ENCODE measurements at places on chromosomes 6 and 20.

DNA sequence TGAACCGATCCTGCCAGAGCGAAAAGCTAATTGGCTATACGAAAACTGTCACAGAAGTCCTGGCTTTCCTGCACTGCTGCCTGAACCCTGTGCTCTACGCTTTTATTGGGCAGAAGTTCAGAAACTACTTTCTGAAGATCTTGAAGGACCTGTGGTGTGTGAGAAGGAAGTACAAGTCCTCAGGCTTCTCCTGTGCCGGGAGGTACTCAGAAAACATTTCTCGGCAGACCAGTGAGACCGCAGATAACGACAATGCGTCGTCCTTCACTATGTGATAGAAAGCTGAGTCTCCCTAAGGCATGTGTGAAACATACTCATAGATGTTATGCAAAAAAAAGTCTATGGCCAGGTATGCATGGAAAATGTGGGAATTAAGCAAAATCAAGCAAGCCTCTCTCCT, 14.2 kb downstream of the CCR6 start:
- peak; percentile 17 for DNase-seq

GRCh38 chr20:19725814-19726525, 32.1 kb upstream of the RIN2 start:
- DNase-seq: no peak

DNA sequence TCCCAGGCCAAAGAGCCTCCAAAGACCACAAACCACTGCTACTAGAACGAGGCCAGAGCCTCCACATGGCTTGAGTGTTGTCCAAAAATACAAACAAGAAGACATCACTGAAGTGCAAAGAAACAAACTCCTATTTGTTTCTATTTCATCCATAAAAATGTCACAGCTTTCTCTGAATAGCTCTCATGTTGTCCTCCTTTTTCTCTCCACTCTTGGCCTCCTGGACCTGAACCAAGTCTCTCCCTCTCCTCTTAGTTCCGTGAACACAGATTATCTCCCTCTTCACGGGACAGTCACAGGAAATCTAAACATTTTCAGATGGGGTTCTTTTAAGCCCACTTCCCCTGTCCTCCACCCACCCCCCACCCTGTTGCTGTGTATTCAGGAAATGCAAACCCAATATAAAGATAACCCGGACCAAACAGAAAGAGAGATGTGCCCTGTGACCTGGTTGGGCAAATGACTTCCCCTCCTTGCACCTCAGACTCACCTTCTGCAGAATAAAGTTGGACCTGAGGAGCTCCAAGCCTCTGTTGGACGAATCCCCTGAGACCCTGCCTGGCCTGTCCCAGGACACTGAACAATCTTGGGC, 75.8 kb upstream of the MRPS10 start:
- no peak for DNase-seq

DNA sequence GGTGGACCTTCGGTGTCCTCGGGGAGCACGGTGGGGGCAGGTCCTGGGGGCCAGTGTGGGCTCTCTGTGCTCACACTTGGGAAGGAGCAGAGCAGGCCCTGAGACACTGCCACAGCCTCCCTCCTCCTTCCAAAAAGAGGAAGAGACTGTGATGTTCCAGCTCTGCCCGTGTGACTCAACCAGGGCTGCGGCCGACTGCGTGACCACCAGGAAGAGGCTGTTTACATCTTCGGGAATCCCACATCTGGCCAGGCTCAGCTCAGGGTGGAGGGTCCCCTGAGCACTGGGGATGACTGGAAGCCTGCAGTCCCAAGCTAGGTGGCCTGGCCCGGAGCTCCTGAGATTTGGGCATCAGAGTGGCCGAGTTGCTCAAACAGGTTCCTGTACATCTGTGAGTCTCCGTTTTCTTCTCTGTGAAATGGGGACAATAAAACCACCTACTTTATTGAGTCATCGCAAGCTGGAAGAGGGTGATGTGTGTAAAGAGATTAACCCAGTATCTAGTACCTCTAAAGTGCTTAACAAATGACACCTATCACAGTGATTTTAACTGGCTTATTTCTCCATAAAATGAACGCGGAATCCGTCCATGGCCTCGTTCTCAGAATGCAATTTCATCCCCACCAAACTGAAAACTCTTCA, 242.1 kb downstream of the DLL1 start:
- peak; percentile 27 for DNase-seq

DNA sequence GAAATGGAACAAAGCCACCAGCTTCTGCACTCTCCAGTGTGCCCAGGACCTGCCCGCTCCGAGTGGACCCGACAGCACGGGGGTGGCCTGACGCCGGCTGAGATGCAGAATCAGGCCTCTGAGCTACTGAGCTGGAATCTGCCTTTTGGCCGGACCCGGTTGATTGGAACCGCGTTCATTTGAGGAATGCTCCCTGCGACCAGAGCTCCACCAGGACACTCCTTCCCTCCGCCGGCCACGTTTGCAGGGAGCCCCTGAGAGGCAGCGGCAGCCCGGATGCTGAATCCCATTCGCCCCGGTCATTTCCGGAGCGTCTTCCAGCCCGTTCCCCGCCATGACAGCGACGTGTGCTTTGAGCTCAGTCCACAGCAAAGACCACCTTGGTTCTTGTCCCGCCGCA, 392.7 kb downstream of the THBS2 start:
- DNase-seq: no peak

DNA sequence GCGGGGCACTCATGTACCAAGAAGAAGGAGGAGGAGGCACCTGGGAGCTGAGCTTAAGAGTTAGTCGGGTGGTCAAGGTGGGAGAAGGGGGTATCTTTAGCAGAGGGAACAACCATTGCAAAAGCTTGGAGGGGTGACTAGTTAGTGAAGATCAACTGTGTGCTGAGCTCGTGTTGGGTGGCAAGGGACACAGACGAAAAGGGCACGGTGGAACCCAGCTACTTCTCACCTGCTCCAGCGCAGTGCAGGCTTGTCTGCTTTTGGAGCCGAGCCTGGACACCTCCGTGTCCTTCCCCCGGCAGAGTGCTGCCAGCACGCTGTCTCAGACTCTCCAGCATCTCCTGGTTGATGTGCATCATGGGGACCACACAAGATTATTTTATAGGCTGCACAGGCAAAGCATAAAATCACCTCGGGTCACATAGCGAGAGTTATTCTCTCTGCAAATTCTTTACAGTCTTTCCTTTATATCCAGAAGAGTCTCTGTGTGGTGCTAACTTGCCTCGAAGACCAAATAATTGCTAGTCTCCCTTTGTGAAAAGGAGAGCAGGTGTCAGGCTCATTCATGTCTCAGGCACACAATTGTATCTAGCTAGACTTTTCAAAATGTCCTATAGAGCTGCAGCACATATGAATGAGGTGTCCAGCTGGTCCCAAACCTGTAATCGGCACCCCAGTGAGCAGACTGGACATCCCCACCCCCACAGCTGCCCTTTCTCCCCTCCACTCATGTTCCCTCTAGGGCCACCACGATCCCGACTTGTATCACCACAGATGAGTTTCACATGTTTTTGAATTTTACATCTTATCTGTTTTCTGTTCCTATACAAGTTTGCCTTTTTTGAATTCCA, 123.4 kb downstream of the CEBPB start:
- no peak for DNase-seq

GRCh38 chr6:3341467-3341866, 82.7 kb downstream of the PSMG4 start:
- no peak for DNase-seq

DNA sequence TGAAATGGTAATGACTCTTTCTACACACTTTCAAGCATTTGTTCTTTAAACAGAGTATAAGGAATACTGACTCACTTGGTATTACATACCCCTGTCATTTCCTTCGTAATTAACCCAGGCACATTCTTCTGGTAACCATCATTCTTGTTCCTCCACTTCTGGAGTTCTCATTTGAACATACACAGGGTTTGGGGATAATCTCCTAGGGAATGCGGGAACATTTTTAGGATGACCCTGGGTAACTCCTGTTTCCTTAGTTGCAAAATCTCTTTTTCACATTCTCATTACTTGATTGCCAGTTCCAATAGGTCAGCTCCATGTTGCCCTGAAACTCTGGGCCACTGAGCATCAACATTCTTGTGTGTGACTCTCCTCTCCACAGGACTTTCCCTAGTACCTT, 51.5 kb upstream of the E2F3 start:
- no peak for DNase-seq

DNA sequence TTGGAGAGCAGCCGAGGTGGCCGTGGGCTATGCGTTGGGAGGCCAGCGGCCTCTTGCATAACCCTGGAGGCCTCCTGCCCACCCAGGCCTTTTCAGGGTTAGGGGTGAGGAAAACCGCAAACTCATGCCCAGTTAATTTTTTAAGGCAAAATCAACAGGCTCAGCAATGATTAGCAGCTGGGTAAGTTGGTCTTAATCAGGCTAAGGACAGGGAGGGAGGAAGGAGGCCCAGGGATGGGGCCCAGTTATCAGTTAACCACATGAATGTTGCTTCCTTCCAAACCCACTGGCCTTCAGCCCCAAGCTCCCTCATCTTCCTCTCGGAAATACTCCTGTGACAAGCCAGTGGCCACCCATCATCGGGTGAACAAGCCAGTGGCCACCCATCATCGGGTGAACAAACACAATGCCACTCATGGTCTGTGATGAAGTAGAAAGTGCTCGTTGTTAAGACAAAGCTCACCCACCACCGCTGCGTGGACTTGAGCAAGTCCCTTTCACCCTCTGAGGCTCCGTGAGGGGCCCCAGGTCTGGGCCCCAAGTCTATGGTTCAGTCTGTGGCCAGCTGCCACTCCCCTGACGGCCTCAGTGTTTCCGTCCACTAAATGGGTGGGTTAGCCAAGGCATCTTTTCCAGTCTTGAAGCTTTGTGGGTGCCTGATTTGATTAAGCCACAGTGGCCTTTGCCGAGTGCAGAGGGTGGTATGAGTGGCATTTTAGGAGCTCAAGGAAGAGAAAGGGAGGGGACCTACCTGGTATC, 39.4 kb downstream of the HNF4A start:
- peak; percentile 90 for DNase-seq

GRCh38 chr6:34305982-34306708, 57.3 kb upstream of the SMIM29 start:
- no peak for DNase-seq

DNA sequence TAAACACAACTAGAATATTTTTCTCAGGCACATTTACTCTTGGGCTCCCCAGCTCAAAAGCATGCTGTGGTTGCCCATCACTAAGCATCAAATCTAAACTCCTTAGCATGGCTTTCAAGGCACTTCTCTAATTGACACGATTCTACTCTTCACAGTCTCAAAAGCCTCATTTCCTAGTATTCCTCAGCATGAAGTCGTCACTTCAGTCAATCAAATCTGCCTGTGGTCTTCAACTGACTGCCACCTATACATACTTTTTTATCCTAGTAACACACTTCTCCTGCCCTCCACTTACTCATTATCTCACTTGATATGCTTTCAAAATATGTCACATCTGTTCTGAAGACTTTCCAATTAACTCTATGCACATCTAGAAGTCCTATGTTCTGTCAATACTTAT, 110.3 kb downstream of the TBC1D32 start:
- DNase-seq: no peak

GRCh38 chr6:46130666-46131065, 877 bp downstream of the ENPP4 start:
- DNase-seq: peak; percentile 57

- DNase-seq: no peak
These were observed 503.5 kb downstream of the HACE1 start for GRCh38 chr6:104356197-104356596.

DNA sequence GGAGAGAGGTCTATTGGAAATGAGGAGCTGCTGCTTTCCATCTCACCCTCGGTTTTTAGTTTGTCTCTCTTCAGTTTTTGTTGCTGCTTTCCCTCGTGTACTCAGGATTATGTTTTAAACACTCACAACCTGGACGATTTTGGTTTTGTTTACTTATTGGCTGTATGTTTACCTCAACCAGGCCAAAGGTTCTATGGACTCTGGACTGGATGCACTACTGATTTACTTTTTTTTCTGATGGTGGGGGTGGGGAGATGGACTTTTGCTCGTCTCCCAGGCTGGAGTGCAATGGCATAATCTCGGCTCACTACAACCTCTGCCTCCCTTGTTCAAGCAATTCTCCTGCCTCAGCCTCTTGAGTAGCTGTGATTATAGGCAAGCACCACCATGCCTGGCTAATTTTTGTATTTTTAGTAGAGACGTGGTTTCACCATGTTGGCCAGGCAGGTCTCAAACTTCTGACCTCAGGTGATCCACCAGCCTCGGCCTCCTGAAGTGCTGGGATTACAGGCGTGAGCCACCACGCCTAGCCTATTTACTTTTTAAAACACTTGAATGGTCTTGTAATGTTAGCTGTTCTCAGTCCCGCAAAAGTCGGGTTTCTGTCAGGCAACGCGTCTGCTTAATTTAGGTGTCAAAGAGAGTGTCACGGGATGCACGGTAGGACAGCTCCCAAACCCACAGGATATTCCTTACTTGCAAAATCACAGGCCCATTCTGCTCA, 148.2 kb upstream of the RIPOR2 start:
- no peak for DNase-seq

DNA sequence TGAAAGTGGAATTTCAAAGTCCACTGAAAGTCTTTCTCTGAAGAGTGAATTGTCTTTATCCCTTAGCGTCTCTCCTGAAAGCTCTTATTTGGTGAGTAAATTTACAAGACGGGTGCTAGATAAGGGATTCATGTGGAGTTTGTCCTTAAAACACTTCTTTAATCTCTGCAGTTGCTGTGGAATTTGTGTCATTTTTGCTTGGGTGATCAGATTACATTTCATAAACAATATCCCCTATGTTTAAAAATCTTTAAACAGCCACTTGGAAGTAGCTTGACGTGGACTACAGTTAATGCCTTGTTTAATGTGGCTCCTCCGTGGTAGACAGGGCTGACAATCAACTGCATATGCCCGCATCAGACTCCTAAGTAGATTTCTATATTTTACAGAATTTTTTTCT, 175.4 kb upstream of the ZNF217 start:
- DNase-seq: no peak

DNA sequence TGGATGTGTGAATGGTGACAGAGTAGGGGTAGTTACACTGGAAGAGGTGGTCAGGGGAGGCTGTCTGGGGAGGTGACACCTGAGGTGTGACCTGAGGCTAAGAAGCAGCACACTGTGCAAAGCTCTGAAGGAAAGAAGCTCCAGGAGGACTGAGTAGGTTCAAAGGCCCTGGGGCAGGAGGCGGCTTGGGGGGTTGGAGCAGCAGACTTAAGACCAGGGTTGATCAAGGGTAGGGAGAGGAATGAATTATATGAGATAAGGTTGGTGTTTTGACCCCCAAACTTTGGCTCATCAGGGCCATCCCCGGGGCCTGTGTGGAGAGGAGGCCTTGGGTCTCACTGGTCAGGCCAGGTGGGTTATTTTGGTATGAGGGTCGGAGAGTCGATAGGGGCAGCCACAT, 166.1 kb downstream of the GRM4 start:
- no peak for DNase-seq

DNA sequence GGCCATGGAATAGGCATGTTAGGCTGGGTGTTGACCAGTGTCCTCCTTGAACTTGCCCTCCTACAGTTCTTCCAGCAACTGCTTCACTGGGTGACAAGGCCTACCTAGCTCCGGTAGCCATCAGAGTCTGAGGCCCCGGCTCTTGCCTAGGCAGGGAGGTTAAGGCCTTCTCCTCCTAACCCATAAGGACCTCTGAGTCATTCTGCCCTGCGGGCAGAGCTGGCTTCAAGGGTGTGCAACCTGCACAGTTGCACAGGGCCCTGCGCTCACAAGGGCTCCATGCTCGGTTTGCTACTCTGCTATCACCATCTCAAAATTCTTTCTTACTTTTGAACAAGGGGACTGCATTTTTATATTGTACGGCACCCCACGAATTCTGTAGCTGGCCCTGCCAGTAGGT, 17.9 kb downstream of the KCNB1 start:
- DNase-seq: no peak

GRCh38 chr6:139701695-139702094, 327.2 kb upstream of the CITED2 start:
- no peak for DNase-seq

GRCh38 chr6:85372188-85372914, 77.5 kb upstream of the NT5E start:
- DNase-seq: no peak

GRCh38 chr20:36792422-36792821, 18.9 kb upstream of the DSN1 start:
- peak; percentile 65 for DNase-seq

Measured in hematopoietic multipotent progenitor cell treated with erythropoietin and hydrocortisone succinate and interleukin-3 and kit ligand, for 6 days (in vitro differentiated cells).